ENCODE measurements at places on chromosomes 7 and 10.

GRCh38 chr10:48251525-48252353 is 22.8 kb downstream of the FRMPD2 start:
- DNase-seq, result no peak

DNA sequence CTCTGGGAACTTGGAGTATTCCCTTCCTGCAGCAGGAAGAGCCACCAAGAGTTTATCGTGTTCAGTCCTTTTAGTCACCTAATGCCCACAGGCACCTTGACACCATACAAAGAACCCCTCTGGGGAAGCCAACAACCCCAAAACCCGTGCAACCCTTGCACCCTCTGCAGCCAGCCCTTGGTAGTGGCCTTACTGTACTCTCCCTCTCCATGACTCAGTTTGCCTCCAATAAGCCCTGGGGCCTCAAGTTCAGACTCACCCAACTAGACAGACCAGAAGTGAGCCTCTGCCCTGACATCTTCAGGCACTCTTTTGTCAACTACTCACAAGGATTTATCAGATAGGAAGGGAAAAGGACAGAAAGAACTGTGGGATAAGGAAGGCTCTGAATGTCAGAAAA is 30.9 kb downstream of the KCNMA1 start:
- DNase-seq, result no peak

GRCh38 chr10:113243311-113243710 is 293.3 kb downstream of the TCF7L2 start:
- DNase-seq, result no peak

GRCh38 chr10:104862-105565 is 30.2 kb upstream of the ZMYND11 start:
- no peak for DNase-seq

DNA sequence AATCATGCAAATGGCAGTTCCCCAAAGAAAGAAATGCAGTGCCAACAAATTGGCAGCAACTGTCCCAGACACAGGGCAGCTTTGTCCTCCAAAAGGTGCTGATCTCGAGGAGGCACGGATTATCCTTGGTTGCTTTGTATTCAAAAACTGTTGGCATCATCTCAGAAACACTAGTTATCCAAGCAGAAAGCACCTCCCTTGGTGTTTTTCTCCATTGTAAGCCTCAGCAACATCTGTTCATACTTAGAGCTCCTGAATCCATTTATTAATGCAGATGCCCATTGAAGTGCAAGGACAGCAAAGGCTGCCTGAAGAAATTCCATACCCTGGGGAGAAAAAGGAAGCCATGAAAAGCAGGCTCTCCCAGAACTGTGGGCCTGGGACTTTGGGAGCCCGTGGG is 1.1 kb upstream of the NPS start:
- no peak for DNase-seq

GRCh38 chr10:43090188-43090587 is 13.3 kb downstream of the RET start:
- DNase-seq, result no peak

GRCh38 chr10:6669269-6669859 is 89.3 kb upstream of the PRKCQ start:
- no peak for DNase-seq

DNA sequence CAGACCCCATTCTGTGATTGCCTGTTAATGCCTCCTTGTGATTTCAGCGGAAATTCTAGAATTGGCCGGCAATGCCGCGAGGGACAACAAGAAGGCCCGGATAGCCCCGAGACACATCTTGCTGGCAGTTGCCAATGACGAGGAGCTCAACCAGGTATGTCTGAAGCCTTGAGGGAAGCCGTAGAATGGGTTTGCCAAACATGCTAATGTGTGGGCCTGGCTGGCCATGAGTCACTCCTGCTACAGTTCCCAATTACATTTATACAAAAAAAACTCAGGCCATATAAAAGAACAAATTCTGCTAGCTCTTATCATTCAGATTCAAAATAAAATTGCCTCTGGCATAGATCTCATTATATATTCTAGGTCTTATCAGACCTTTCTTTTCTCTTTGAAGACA is 37.4 kb downstream of the MACROH2A2 start:
- DNase-seq, result no peak

GRCh38 chr7:106653488-106653887 is 7.5 kb downstream of the CCDC71L start:
- DNase-seq, result no peak

DNA sequence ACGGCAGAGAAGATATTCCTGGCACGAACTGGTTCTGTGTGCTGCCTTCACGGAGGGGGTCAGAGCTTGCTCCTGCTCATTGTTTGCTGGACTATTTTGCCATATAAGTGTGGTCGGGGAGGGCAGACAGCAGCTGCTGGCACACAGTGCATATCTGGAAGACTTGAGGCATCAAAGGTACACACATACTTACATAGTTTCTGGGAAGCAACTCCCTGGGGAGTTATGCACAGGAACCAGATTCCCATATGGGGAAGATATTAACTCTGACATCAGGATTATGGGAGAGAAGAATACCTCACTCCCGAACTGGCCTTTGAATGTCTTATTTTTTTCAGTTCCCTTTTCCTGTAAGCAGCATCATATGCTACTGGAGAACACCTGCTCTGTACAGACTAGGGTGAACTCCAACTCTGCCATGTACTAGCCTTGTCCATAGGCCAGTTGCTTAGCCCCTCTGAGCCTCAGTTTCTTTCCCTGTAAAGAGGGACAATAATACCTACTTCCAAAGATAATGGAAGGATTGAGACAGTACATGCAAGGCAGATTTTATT is 41.5 kb downstream of the LGI1 start:
- no peak for DNase-seq

DNA sequence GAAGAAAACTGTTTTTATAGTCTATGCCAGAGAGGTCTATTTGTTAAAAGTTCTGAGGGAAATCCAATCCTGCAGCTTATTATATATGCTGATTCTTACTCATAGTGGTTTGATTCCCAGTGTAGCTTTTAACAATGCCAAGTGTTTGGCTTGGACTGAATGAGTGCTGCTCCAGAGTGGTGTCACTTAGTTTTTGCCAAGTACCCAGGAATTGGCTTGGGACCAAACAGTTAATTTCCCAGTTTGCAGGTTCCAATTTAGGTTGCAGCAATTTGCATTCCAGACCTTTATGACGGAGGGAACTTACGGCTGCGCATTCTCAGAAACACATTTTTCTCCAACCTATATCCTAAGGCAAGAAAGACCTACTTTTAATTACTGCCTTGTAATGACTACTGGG is 32.4 kb downstream of the NSUN6 start:
- DNase-seq, result no peak

GRCh38 chr7:11185179-11185815 is 211.6 kb downstream of the PHF14 start:
- no peak for DNase-seq

DNA sequence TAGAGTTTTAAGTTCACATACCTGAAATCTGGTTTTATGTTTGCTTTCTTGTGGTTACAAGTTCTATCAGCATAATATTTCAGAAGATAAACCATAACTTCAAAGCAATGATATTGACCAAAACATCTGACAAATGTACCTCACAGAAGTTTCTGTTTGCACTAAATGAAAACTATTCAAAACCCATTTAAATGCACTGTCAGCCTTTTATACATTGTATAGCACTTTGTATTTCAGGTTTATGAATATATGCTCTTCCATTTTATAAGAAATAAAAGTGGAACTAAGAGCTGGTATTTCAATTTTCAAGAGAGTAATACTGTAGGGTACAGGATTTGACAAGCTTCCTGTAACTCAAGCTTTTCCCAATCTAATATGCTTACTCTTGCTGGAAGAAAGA is 388.6 kb upstream of the MBL2 start:
- DNase-seq, result no peak

GRCh38 chr10:3723766-3724165 is 61.2 kb downstream of the KLF6 start:
- no peak for DNase-seq

- DNase-seq, result no peak
Measured at GRCh38 chr10:77513781-77514331, 123.8 kb downstream of the KCNMA1 start.

- DNase-seq, result no peak
Measured at GRCh38 chr7:22361320-22361719, 4.4 kb upstream of the RAPGEF5 start.

GRCh38 chr7:152054367-152055230 is 29.1 kb downstream of the GALNT11 start:
- DNase-seq, result no peak

DNA sequence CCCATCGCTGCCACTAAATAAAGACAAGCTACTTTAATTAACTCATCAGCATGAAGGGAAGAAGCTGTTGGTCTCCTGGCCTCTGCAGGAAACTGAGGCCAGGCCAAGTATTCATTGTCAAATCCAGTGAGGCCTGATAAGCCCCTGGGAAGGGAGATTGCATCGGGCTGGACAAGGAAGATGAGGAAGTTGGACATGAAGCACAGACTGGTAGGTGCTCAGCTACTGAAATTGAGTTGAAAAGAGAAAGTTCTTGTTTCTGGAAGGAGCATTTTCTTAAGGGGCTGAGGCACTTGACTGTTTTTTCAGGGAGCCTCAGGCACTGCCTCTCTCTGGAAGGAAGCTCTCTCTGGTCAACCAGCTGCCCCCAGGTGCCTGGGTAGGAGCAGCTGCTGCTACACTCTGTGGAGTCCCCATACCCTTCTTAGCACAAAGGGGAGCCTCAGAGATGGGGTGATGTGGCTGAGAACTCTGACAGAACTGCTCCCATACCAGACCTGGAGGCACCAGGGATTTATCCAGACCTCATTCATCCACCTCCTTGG is 90.3 kb upstream of the IKZF1 start:
- DNase-seq, result no peak

GRCh38 chr10:124374535-124375352 is 44.0 kb downstream of the OAT start:
- DNase-seq, result no peak

DNA sequence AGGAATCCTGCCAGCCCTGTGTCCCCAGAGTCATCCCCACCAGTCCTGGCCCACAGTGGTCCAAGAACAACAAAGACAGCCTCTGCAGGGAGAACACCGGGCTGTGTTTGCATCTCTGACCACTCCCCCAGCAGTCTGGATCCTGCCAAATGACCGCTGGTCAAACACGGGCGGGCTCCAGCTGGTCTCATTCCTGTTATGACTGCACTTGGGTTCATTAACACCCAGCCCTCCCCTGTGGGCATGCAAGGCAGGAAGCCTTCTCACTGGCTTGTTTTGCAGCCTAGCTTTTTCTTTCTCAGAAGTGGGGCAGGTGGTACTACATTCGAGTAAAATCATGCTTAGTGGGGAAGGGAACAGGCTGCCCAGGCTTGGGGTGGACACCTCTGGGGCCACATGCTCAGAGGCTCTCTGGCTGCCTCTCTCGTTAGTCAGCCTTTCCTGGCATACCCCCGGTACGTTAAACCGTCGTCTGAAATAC is 190.0 kb downstream of the PLXNA4 start:
- DNase-seq, result no peak
